HCT116 (cell line): ENCODE measurements at places on chromosomes 7 and 10.

DNA sequence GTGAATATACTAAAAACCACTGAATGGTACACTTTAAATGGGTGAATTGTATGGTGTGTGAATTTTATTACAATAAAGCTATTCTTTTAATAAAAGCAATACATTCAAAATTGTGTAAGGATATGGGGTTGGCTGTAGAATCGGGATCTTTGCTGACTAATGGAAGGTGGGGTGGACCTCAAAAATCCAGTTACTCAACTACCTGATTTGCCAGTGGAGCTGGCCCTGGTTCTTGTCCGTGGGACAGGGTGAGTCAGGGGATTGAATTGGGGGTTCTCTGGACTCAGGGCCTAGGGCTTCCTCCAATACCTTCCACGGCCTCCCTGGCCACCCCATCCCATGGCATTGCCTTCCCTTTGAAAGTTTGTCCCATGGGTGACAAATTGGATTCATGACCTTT is 13.5 kb upstream of the RABGEF1 start:
- no peak for DNase-seq

DNA sequence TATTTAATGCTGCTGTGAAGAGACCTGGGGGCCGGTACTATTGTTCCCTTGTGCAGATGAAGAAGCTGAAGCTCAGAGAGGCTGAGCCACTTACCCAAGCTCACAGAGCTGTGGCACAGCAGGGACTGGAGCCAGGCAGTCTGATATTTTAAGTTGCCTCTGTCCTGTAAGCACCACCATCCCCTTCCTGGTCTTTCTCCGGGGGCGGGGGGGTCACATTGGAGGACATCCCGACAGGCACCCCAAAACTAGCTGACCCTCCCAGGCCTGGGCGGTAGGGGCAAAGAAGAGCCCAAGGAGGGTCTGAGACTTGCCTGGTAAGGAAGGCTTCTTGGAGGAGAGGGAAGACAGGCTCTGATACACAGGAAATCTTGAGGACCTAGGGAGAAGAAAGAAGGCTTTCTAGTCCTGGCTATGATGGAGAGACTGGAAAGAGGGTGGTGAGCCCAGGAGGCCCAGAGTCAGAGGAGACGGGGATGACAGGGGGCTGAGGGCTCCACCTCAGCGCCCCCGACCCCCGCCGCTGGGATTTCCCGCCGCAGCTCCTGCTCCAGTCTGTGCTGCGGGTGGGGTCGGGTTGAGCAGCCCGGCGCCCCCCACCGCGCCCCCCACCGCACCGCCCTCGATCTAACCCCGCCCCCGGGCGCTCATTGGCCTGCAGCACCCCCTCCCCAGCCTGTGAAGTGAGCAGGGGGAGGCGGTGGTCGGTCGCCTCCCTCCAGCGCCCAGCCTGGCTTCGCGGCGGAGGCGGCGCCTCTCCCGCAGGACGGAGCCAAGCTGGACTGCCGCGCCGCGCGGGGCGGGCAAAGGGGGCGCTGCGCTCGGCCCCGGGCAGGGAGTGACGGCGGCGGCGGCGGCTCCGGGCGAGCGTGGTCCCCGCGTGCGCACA is at the start of gene ADCYAP1R1:
ADCYAP1R1 (plus strand) TSS at position 711 of the 889 bp plus-strand sequence. CDS start 10,957 bp downstream, outside the sequence.
- no peak for DNase-seq

GRCh38 chr7:127346575-127347256 is 45.8 kb downstream of the ZNF800 start:
- no peak for DNase-seq

DNA sequence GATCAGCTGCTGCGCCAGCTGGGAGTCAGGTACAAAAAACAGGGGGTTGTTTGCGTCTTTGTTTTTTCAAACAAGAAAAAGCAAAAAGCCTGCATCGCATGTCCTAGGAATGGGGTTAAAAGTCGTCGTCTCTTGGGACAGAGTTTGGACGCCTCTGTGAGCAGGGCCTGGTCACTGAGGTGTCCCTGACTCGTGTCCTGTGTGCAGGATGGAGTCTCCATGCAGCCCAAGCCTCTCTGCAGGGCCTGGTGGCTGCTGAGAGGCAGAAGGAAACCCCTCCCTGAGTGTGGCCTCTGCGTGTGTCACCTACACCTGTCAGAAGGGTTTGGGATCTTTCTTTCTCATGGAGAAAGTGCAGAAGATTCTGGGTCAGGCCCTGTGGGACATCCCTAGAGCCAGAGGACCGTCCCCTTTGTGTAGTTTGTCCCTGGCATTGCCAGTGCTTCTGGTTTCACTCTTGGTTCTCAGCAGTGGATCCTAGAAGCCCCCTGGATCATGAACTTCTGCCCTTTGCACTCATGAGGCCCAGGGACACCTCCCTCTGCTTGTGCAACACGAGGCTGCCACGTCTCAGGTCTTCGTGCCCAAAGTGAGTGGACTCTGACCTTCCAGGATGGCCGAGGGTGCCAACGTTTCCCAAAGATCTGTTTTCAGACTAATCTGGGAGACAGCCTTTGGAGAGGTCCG is 75.0 kb downstream of the PRKAG2 start:
- DNase-seq = no peak

DNA sequence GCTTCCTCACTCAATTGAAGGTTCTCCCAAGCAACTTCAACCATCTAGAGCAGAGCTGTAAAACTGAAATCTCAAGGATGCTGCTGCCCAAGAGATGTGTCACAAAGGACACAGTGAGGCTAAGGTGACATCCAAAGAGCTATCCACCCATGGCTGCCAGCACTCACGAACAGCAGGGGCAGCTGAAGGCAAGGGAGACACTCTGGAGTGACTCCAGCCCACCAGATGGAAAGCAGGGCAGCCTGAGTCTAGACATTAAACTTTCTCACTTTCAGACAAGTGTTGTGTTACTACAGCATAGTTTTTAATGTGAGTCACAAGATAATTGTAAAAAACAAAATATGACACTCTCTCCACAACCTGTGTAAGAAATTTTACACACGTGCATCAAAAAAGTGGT is 113.5 kb downstream of the LARP4B start:
- no peak for DNase-seq

GRCh38 chr7:80412842-80413241 is 99.0 kb downstream of the GNAT3 start:
- DNase-seq = no peak

- no peak for DNase-seq
These were observed 97.8 kb downstream of the GRM8 start for GRCh38 chr7:127154958-127155357.

DNA sequence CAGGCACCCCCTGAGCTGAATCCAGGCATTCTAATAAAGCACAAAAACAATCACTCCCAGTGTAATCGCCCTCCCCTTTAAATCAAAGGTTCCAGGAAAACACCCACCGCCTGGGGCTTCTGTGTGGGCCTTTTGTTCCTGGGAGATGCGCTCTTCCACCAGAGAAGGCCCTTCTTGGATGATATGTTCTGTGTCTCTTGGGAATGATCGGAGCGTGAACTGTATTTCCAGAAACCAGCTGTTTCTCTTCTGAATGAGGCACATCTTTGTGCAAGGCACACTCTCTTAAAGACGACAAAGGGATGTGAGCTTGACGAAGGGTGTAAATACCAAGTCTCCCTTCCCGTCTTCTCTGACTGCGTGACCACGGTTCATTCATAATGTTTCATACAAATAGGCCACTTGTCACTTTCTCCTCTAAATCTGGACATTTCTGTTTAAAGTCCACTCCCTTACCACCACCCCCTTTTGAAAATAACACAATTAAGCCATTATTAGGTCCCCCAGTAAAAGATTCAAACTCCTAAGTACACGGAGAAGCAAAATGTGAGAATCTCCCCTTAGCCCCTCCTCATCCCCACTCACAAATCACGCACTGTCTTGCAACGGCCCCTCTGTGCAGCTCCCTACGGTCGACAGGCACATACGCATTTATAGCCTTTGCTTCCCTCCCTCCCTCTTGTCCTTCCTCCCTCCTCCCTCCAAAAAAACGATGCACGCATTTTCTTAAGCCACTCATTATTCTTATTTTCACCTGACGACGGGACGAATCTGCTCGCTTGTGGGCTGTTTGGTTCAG is 45.6 kb upstream of the ENO4 start:
- no peak for DNase-seq

DNA sequence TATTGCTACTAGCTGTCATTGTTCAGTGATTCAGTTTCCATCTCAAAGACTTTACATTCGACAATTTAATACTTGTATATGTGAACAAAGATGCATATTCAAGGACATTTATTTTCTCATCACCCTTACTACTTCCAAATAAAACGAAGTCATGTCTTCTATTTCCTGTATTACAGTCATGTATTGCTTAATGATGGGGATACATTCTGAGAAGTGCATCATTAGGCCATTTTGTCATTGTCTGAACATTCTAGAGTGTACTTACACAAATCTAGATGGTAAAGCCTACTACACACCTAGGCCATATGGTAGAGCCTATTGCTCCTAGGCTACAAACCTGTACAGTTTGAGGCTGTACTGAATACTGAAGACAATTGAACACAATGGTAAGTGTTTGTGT is 6.5 kb downstream of the C10orf95 start:
- no peak for DNase-seq

DNA sequence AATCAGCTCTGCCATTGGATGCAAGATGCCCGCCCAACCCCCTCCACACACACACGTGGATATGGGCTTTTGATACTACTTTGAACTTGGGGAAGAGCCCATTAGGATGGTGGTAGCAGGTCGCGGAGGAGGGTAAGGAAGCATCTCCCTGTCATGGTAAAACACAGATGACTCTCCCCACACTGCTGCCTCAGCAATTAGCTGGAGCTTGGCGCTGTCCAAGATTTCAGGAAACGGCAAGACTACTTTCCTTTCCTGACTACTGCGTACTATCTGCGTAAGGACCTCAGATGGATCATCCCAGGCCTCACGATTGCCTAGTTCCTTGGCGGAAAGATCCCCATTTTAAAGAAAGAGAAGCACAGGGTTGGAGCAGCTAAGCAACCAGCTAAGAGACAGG is 134.3 kb downstream of the C10orf90 start:
- no peak for DNase-seq

GRCh38 chr7:129990403-129991192 is 37.8 kb upstream of the UBE2H start:
- DNase-seq = no peak

DNA sequence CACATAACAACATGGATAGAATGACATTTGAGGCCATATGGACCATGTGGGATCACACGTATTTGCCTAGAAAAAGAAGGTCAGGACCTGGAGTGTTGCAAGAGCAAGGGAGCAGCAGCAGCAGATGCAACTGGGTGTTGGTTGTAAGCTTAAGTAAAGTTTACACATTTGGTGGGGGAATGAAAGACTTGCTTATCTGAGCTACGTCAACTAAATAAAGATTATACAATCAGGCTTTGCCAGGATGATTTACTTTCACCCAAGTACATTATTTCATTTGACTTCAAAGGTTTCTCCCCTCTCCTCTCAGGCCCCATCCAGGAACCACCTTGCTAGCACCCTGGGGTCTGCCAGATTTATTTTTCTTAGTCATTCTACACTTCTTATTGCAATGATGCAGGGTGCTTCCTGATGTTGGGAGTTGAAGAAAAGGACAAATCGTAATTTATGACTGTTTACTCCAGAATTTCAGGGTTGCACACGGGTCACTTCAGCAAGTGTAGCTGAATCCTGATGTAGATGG is 591.9 kb upstream of the IGFBP3 start:
- DNase-seq = no peak

DNA sequence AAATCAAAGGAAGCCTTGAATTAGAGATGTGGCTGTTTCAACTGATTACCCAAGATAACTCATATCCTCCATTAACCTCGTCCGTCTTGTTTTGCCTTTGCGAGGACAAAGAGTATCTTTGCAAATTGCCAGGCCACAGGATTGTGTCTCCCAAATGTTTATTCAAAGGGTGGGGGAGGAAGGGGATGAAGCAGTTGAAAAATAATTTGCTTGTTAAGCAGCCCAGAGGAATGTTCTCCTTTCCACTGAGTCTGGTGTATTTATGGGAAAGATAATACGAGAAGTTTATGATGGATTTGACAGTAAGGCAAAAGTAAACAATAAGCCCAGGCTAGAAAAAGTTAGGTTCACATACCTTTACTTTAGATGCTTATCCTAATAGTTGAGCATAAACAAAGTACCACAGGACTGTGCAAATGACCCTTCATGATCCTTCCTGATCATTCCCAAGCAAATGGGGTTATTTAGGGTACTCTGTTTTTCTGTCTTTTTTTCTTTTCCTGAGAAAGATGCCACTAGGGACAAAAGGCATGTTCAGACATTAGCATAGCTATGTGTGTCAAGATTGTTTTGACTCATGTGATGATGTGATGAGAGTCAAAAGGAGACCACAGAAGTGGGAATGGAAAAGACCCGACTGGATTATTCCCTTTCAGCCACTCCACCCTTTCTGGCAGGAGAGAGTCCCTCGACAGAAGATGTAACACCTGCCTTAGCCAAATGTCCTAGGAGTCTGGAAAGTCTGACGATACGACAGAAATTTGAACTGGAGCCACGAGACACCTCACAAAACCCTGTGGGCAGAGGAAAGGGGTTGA is 243.0 kb upstream of the GLI3 start:
- DNase-seq = no peak

- DNase-seq = no peak
These were observed 596.3 kb downstream of the PTPRN2 start for GRCh38 chr7:157991351-157991750.

- no peak for DNase-seq
These were observed 81.6 kb upstream of the ETV1 start for GRCh38 chr7:14071045-14071444.

GRCh38 chr10:106973288-106973687 is 191.2 kb downstream of the SORCS1 start:
- no peak for DNase-seq

GRCh38 chr10:122854648-122855047 is 9.0 kb upstream of the CUZD1 start:
- no peak for DNase-seq

DNA sequence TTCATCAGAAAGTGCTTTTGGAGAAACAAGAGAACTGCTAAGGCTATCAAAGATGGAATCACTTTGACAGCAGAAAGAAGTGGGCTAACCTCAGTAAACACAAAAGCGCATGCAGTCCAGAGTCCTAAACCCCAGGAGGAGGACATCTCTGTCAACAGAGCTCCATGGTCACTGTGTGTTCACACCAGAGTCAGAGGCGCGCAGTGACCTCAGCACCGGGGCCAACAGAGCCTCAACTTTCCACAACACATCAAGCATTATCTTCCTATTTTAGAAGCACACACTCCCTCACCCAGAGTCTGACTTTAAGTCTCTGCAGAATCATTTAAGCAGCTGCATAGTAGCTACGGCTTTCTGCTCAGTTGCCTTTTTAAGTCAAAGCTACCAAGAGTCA is 195.3 kb downstream of the DIP2C start:
- DNase-seq = no peak

DNA sequence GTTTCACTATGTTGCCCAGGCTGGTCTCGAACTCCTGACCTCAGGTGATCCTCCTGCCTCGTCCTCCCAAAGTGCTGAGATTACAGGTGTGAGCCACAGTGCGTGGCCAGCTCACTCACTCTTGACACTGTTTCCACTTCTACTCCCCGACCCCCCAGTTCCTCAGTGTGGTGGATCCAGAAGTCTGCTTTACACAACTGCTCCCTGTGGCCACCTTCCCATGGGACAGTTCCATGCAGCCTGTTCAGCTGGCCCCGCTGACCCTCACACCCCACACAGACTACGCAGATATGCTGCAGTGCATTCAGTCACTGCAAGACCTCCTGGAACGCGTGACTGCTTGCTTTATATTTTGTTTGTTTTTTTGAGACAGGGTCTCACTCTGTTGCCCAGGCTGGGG is 86.4 kb downstream of the SEPTIN14 start:
- DNase-seq = no peak

- no peak for DNase-seq
These were observed 693 bp downstream of the ADIRF start for GRCh38 chr10:86968994-86969355.
